MCF 10A (cell line): ENCODE measurements at places on chromosomes 6 and 20. TPM values are rescaled to one million over a fixed set of nuclear protein-coding genes. Genes with fewer than 3 reads are reported as not detected.

Gene LINC00237
- not detected in 2 replicates for total RNA-seq

Gene TEAD3
- total RNA-seq, result 11.1 and 13.3 TPM in 2 replicates

Gene SLC22A7
- not detected in 2 replicates for total RNA-seq

Gene DTNBP1
- 10.8 and 13.5 TPM in 2 replicates for total RNA-seq

Gene MATN4
- total RNA-seq, result 0.20 TPM in 1 of 2 replicates, not detected in the other

Gene C6orf163
- 1.0 and 2.6 TPM in 2 replicates for total RNA-seq

Gene ADTRP
- 14.8 and 25.3 TPM in 2 replicates for total RNA-seq

Gene KCNK16
- not detected in 2 replicates for total RNA-seq

Gene MEP1A
- total RNA-seq, result not detected in 2 replicates
